ENCODE measurements at places on chromosomes 3 and 15. TPM values are rescaled to one million over a fixed set of nuclear protein-coding genes. Genes with fewer than 3 reads are reported as not detected.

GABRR3 gene
- not detected for total RNA-seq

DNA sequence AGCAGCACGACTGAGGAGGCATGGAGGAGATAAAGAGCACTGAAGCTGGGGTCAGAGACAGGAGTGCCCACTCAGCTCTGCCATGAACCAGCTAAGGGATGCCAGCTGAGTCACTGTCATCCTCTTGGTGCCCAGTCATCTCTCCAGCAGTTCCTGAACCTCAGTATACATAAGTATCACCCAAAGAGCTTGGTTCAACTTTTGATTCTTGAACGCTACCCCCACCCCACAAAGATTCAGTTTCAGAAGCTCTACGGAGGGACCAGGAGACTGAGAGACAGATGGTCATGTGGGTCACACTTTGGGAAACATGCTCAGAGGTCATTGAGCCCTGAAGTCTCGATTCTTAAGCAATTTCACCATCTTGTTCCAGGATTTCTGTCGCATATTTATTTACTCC, 108.4 kb downstream of the ALDH1A2 start:
- H3K4me3 ChIP-seq = no peak overlapping the region
- no peak overlapping the region for H3K27ac ChIP-seq
- H3K27me3 ChIP-seq = peaks cover 5% of the 10 kb centered on the region
- H3K4me1 ChIP-seq = no peaks in the 10 kb centered on the region
- DNase-seq = no peak
- no peaks in the 10 kb centered on the region for H3K36me3 ChIP-seq

DNA sequence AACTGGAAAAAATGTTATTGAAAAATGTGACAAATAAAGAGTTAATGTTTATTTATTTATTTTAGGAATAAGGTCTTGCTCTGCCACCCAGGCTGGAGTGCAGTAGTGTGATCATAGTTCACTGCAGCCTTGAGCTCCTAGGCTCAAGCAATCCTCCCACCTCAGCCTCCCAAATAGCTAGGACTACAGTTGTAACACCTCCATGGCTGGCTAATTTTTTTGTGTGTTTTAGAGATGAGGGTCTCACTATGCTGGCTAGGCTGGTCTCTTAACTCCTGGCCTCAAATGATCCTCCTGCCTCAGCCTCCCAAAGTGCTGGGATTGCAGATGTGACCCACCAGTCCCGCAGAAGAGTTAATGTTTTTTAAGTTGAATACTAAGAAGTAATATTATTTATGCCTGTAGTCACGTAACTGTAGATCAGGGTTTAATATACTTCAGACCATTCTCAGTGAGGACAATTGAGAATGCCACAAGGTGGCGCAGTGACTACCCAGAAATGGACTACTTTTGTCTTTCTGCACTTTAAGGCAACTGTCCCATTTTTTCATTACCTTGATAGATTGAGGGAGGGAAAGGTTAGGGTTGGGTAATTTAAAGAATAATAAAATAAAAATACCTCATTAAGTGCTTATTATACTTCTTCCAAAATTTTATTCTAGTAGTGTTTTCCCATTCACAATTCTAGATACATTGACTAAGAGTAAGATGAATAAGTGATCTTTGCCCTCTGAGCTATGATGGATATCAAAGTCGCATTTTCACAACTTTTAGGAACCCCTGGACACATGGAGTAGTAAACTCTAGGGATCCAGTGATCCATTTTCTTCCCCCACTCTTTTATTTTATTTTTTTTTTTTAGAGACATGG, 6.0 kb downstream of the MUC13 start:
- no peak overlapping the region for H3K4me3 ChIP-seq
- DNase-seq = peak; percentile 35
- H3K27me3 ChIP-seq = peaks cover 58% of the 10 kb centered on the region
- no peak overlapping the region for H3K27ac ChIP-seq
- no peaks in the 10 kb centered on the region for H3K36me3 ChIP-seq

DNA sequence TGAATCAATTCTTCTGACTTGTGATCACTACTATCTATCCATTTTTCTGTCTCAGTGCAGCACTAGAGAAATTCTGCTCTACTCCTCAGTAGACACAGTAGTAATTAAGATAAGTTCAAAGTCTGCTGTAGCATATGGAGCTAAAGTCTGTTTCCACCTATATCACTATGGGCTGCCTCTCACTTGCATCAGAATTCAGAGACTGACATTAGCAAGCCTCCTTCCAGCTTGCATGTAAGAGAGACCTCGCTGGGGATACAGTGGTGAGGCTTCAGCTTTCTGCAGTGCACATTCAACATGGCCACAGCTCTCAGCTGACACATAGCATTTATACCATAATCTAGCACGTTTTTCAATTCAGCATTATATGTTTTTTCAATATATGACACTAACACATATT, 217.0 kb downstream of the PLOD2 start:
- H3K4me1 ChIP-seq = no peaks in the 10 kb centered on the region
- DNase-seq = no peak
- no peaks in the 10 kb centered on the region for H3K27me3 ChIP-seq
- no peak overlapping the region for H3K4me3 ChIP-seq

GRCh38 chr15:67386947-67387346, 132.4 kb downstream of the IQCH start:
- no peaks in the 10 kb centered on the region for H3K4me1 ChIP-seq
- H3K27ac ChIP-seq = no peak overlapping the region
- H3K27me3 ChIP-seq = peaks cover 23% of the 10 kb centered on the region
- H3K36me3 ChIP-seq = no peaks in the 10 kb centered on the region
- H3K4me3 ChIP-seq = no peak overlapping the region

TMCO5A gene
- total RNA-seq = not detected

DNA sequence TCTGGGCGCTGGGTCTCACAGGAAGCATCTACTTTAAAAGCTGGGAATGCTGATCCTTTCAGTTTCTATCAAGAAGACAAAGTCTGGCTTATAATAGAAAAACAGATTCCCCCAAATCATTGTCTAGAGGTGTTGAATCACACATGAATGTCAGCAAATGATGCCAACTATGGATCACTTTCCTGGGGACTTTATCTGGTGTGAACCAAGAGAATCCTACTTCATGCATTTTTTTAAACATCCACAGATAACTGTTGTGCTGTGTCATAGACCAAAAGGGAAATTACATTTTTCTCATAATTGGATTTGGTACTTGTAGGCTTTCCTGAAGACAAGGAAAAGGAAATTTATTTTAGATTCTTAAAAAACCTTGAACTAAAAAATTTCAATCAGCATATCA, 132.7 kb downstream of the CD47 start:
- H3K27me3 ChIP-seq = peaks cover 11% of the 10 kb centered on the region
- H3K27ac ChIP-seq = no peak overlapping the region
- peaks cover 34% of the 10 kb centered on the region for H3K4me1 ChIP-seq

GRCh38 chr15:39235084-39235795, 345.6 kb upstream of the THBS1 start:
- H3K4me1 ChIP-seq = peaks cover 10% of the 10 kb centered on the region
- DNase-seq = no peak
- H3K36me3 ChIP-seq = no peaks in the 10 kb centered on the region

OR5H2 gene
- total RNA-seq = not detected

LMCD1 gene
- total RNA-seq = 4.4 TPM

DNA sequence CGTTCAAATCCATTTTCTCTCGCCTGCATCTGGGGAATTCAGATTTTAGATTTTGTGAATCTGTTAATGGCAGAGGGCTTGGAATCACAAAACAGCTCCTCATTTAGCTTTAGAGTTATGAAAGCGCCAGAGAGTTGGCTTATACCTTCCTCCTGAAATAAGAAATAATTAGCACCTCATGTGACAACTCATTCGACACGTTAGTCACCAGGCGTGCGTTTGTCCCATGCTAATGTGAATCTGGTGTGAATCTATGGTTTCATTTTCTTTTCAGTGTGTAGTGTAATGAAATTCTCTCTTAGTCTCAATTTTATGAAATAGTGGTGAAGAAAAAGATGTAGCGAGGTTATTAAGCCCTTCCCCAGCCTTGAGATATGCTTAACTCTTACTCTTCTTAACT, 89.4 kb downstream of the EDEM1 start:
- no peaks in the 10 kb centered on the region for H3K36me3 ChIP-seq
- no peak overlapping the region for H3K4me3 ChIP-seq
- no peaks in the 10 kb centered on the region for H3K4me1 ChIP-seq
- no peak for DNase-seq
- H3K27me3 ChIP-seq = peaks cover 2% of the 10 kb centered on the region

THBS1 gene
- 0.32 TPM for total RNA-seq

GRCh38 chr3:136093771-136094170, 102.4 kb downstream of the MSL2 start:
- DNase-seq = no peak
- peaks cover 2% of the 10 kb centered on the region for H3K4me1 ChIP-seq
- no peaks in the 10 kb centered on the region for H3K36me3 ChIP-seq
- peaks cover 17% of the 10 kb centered on the region for H3K27me3 ChIP-seq

CELF6 gene
- total RNA-seq = 0.16 TPM

IFT122 gene
- 15.7 TPM for total RNA-seq

DNA sequence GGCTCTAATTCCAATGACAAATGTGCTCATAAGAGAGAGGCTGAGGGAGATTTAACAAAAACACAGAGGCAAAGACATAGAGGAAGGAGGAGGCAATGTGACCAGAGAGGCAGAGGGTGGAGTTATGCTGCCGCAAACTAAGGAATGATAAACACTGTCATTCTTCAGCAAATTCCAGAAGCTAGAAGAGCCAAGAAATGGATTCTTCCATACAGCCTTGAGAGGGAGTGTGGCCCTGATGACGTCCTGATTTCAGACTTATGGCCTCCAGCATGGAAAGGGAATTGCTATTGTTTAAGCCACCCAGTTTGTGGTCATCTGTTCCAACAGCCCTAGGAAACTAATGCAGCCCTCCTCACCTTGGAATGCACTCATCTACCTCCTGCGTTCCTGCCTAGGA, 30.5 kb downstream of the CD47 start:
- H3K4me1 ChIP-seq = peaks cover 27% of the 10 kb centered on the region
- H3K27ac ChIP-seq = no peak overlapping the region
- DNase-seq = no peak
- H3K36me3 ChIP-seq = peaks cover 72% of the 10 kb centered on the region

DNA sequence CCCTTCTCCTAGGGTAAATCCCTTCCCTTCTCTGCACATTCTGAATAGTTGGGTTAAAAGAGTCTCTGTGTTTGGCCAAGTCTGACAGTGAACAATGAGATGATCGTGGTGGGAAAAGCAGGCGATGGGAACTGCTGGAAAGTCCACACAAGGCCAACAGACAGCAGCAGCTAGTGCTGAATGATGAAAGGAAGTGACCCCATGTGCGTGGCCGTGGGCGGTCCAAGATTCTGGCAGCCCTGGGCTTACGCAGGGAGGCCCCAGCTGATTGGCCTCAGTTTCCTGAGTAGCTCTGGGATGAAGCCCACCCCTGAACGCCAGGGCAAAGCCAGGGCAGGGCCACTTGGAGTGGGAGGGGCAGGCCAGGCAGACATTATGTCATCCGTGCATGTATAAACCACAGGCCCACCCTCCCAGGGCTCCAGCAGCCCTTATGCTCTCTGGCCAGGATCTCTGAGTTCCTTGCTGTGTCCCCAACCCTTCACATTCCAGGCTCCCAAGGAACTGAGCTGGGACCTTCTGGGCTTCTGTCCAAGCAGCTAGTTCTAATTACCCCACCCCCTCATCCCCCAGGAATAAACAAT, 57.8 kb downstream of the CDC25A start:
- H3K36me3 ChIP-seq = no peaks in the 10 kb centered on the region
- H3K27me3 ChIP-seq = peaks cover 2% of the 10 kb centered on the region
- H3K4me3 ChIP-seq = no peak overlapping the region
- no peak overlapping the region for H3K27ac ChIP-seq

- H3K36me3 ChIP-seq = no peaks in the 10 kb centered on the region
- H3K4me1 ChIP-seq = no peaks in the 10 kb centered on the region
- DNase-seq = no peak
- H3K27ac ChIP-seq = no peak overlapping the region
- H3K27me3 ChIP-seq = no peaks in the 10 kb centered on the region
Observed at GRCh38 chr3:106759731-106760130, 617.5 kb upstream of the CCDC54 start.

DNA sequence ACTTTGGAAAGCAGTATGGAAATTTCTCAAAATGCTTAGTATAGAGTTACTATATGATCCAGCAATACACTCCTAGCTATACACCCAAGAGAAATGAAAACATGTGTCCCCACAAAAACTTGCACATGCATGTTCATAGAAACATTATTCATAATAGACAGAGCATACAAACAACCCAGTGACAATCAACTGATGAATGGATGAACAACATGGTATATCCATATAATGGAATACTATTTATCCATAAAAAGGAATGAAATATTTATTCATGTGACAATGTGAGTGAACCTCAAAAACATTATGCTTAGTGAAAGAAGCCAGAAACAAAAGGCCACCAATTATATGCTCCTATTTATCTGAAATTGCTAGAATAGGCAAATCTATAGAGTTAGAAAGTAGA, 6.7 kb downstream of the MYH15 start:
- peaks cover 6% of the 10 kb centered on the region for H3K27me3 ChIP-seq
- DNase-seq = no peak
- H3K4me1 ChIP-seq = peaks cover 9% of the 10 kb centered on the region
- no peak overlapping the region for H3K27ac ChIP-seq
- no peaks in the 10 kb centered on the region for H3K36me3 ChIP-seq

- H3K36me3 ChIP-seq = no peaks in the 10 kb centered on the region
- H3K4me3 ChIP-seq = peak overlapping the region; percentile 5
- H3K4me1 ChIP-seq = peaks cover 24% of the 10 kb centered on the region
Observed at GRCh38 chr3:198071602-198072287, 111.7 kb downstream of the LMLN start.

CHDH gene
- 10.7 TPM for total RNA-seq

GOLGA6A gene
- not detected for total RNA-seq

DNA sequence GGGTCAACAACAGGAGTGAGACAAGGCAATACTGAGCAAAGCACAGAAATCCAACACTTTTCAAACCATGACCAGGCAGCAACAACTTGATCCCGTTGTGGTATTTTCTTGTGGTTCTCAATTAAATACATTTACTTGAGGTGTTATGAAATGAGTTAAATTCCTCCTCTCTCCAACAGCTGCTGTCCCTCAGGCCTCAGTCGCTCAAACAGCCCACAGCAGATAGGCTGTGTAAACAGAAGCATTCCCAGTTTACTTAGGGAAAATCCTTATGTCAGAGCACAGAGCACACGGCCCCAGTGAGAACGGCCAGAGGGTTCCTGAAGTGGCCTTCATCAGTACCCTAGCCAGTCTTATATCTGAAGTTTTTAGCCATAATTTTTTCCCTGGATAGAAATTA, 359.9 kb downstream of the AGBL1 start:
- H3K27me3 ChIP-seq = no peaks in the 10 kb centered on the region
- DNase-seq = no peak
- H3K4me3 ChIP-seq = no peak overlapping the region

GRCh38 chr15:79078763-79079410, 11.7 kb downstream of the RASGRF1 start:
- no peaks in the 10 kb centered on the region for H3K4me1 ChIP-seq
- no peak overlapping the region for H3K4me3 ChIP-seq
